ENCODE measurements at places on chromosomes 2 and 18. TPM values are rescaled to one million over a fixed set of nuclear protein-coding genes. Genes with fewer than 3 reads are reported as not detected.

GRCh38 chr2:99925960-99926359 lies 216.4 kb downstream of the AFF3 start:
- no peaks in the 10 kb centered on the region for H3K36me3 ChIP-seq
- no peak for DNase-seq
- H3K4me1 ChIP-seq, result no peaks in the 10 kb centered on the region
- no peak overlapping the region for H3K27ac ChIP-seq
- no peak overlapping the region for H3K4me3 ChIP-seq
- H3K27me3 ChIP-seq, result no peaks in the 10 kb centered on the region

DNA sequence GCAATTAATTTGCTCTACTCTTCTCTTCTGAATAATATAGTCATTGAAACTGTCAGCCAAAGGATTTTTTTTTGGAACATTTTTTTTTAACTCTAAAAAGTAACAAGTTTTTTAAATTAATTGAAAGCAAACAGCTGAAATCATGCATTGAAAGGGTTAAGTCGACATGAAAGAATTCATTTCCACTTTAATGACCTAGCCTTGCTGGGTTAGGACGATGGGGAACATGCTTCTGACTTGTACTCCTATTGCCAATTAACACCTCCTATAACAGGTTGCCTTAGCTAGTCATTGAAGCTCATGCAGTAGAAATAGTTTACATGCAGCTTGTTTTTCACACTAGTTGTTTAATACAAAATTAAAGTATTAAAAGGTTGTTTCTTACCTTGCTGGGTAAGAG lies 47.8 kb downstream of the PSMD14 start:
- H3K27me3 ChIP-seq, result no peaks in the 10 kb centered on the region
- H3K4me1 ChIP-seq, result no peaks in the 10 kb centered on the region
- peaks cover 14% of the 10 kb centered on the region for H3K36me3 ChIP-seq
- no peak for DNase-seq
- H3K27ac ChIP-seq, result no peak overlapping the region
- H3K4me3 ChIP-seq, result no peak overlapping the region

DNA sequence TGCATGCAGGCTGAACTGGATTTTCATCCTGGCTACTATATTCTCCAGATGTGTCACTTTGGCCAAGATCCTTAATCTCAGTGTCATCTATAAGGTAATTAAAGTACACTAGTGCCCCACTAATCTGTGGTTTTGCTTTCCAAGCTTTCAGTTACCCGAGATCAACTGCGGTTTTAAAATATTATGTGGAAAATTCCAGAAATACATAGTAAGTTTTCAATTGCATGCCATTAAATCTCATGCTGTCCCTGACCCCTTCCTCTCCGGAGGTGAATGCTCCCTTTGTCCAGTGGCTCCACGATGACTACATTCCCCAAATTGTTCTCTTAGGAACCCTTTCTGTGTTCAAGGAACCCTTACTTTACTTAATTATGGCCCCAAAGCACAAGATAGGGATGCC lies 5.3 kb upstream of the TYMS start:
- no peak overlapping the region for H3K27ac ChIP-seq
- no peaks in the 10 kb centered on the region for H3K36me3 ChIP-seq
- H3K4me1 ChIP-seq, result no peaks in the 10 kb centered on the region
- DNase-seq, result no peak

DNA sequence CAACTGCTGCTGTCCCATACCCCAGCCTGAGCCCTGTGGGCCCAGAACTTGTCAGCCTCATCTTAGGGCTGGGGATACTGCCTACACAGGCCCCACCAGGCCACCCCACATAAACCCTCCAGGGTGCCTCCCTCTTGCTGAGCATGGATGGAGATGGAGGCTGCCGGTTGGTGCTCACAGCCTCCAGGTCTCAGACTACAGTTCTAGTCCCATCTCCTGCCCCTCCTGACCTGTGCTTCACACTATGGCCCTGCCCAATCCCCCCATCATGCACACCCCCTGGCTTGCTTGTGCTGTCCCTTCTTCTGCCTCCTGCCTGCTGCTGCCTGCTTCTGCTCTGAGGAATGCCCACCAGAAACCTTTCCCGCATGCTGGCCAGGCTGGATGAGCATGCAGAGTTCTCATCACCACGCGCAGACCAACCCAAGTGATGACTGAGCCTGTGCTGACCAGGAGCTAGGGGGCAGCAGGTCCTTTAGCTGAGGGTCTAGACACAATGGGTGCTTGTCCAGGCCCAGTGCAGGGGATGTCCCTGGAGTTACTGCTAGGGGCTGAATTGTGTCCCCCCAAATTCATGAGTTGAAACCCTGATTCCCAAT lies 138.4 kb upstream of the HS6ST1 start:
- DNase-seq, result no peak
- no peaks in the 10 kb centered on the region for H3K4me1 ChIP-seq
- no peaks in the 10 kb centered on the region for H3K27me3 ChIP-seq
- no peaks in the 10 kb centered on the region for H3K36me3 ChIP-seq
- no peak overlapping the region for H3K4me3 ChIP-seq

GRCh38 chr2:174888146-174888545 lies 117.0 kb downstream of the CHN1 start:
- peaks cover 7% of the 10 kb centered on the region for H3K36me3 ChIP-seq
- H3K27me3 ChIP-seq, result no peaks in the 10 kb centered on the region
- no peak for DNase-seq
- H3K4me3 ChIP-seq, result no peak overlapping the region

Gene CCDC148
- polyA plus RNA-seq, result not detected

Gene KIAA2012
- polyA plus RNA-seq, result 0.11 TPM

Gene VIL1
- under 0.01 TPM for polyA plus RNA-seq

Measured in SK-N-SH (cell line).